A673 (cell line): ENCODE measurements at places on chromosomes 4 and X. TPM values are rescaled to one million over a fixed set of nuclear protein-coding genes. Genes with fewer than 3 reads are reported as not detected.
A peak's percentile ranks its signal among the peaks of the same experiment; 100 is the strongest.

Gene TDO2
- 0.70 and 1.0 TPM in 2 replicates for total RNA-seq

Gene ABCG2
- total RNA-seq: not detected in 2 replicates

DNA sequence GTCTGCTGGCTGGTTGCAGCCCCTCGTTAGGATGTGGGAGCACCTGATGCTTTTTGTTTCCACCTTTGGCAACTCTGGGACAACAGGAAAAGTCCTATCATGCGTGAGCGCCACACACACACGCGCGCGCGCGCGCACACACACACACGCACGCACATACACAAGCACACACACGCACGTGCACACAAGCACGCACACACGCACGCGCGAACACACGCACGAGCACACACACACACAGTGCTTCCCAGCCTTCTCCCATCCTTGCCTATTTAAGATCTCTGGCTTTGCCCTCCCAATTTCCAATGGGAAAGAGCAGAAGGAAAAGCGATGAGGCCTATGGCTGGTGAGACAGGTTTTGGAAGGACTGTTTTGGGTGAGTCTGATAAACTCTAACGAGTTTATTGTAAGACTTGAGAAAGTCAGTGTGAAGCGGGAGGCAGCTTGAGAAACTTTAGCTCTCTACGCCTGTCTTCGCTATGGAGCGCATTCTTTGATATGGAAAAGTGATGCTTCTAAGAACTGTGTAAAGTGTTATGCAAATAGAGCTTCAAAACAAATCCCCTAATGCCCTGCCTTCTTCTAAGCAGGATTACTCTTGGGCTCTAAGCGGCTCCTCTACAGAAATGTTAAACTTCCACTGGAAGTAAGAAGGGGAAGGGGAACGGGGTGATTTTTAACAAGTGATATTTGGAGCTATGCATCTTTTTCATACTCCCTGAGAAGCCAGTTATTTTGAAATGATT lies 11.8 kb downstream of the SUPT20HL1 start:
- no peak for DNase-seq

DNA sequence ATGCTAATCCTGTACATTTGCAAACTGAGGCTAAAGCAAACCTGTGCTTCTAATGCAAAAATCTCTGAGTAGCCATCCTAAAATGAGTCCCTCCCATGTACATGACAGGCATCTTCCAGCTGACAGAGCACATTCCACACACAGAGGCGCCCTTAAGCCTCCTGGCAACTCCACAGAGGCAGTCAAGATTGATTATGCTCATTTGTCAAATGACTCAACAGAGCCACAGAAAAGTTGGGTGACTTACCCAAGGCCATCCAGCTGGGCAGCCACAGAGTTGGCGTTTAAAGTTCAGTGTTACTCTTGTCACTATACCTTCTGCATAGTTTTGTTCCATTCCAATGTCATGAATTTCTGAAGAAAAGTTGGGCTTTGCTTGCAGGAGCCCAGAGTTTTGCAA lies 394.6 kb upstream of the FGF13 start:
- peak; percentile 68 for DNase-seq

DNA sequence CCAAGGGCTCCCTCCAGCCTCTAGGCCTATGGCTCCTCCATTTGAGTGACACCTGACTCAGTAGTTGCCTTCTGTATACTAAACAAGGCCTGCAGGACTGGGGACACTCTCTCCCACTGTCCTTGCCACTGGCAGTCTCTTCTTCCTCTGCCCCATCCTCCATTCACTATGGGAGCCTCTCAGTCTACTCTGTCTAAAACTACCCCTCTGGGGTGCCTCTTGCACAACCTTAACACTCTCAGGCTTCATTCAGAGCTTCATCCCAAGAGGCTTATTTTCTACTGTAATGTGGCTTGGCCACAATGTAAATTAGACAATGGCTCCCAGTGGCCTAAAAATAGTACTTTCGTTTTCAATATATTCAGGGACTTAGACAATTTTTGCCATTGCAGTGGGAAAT lies 133.0 kb downstream of the ZC4H2 start:
- DNase-seq: no peak

DNA sequence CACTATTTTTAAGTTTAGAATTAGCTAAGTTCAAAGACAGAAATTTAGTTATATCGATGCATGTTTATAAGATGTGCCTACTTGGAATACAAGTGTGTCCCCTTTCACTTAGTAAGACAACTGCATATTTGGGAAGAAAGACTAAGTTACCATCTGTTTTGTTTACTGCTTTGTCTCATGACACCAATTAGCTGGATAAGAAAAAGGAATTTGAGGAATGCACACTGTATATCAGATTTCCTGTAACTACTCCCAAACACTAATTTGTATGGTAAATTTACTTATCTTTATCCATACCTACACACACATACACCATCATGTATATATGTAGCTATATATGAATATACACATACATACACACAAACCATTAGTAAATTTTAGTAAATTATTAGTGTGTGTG lies 1442.8 kb upstream of the IGFBP7 start:
- DNase-seq: no peak

DNA sequence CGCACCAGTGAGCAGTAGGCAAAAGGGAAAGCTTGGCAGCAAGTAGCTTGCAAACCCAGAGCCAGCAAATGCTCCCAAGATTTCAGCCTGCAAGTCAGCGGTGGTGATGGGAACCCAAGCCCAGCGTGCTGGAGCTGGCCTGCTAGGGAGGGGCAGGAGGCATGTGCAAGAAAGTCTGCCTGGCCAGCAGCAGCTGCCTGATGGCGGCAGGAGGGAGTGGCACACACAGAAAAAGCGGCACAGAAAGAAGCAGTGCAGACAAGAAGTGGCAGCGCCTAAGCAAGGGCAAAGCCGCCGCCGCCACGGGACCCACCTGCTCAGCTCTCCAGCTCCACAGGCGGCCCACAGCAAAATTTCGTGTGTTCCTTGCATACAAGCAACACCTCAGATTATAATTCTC lies 1206.5 kb upstream of the PABPC4L start:
- no peak for DNase-seq

- DNase-seq: no peak
Observed at GRCh38 chrX:7252013-7252610, 104.2 kb upstream of the PUDP start.

DNA sequence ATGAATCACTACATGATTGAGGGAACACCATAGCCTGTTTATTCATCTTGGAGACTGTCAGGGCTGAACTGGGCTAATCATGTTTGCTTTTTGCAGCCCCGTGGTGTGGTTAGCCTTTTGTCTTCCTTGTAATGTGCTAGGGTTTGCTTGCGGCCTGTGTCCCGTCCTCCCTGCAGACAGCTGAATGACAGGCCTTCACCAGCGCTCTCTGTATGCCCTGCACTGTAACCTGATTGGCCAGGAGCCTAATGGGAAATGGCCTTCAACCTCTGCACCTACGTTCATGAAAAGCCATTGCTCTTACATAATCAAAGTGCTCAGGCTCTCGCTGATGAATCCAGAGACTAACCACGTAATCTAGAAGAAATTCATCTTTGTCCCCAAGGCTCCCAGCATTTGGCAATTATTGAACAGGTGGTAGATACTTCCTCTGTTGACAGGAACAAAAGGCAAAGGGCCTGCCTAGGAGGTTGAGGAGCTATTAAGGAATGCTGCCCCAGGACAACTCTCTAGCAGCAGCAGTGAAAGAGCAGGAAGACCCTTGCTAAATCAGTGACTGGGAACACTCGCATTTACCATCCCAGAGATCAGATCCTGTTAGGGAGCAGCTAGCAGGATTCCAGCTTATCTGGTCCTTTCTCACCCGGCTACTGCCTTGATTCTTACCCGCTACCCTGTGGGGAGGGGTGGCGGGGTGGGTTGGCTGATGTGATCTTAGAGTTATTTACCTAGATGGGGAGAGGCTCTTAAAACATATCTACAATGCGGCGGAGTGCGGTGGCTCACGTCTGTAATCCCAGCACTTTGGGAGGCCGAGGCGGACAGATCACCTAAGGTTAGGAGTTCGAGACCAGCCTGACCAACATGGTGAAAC lies 42.3 kb upstream of the FAT1 start:
- DNase-seq: no peak

GRCh38 chr4:113060853-113061252 lies 11.4 kb downstream of the ANK2 start:
- DNase-seq: no peak

Gene SPANXN3
- total RNA-seq: not detected in 2 replicates

- DNase-seq: no peak
Observed at GRCh38 chr4:122855353-122855890, 28.8 kb downstream of the FGF2 start.

- no peak for DNase-seq
Observed at GRCh38 chr4:116217781-116218180, 867.6 kb downstream of the TRAM1L1 start.

DNA sequence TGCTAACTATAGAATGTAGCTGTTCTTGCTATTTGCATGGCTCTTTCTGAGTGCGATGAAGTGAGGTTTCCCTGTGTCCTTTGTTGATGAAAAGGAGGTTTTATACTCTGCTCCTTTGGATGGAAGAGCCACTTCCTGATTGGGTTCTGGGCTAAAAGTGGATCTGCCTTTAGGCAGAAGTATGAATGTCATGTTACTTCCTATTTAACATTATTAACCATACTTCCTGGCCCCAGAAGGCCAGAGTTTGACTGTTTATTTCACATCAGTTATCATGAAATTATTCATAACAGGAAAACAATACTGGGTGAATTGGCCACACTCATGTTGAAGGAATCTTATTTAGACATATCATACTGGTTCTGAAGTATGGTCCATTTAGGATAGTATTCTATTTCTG lies 386.2 kb downstream of the PCDH7 start:
- no peak for DNase-seq

Gene BCAP31
- 219 and 235 TPM in 2 replicates for total RNA-seq

DNA sequence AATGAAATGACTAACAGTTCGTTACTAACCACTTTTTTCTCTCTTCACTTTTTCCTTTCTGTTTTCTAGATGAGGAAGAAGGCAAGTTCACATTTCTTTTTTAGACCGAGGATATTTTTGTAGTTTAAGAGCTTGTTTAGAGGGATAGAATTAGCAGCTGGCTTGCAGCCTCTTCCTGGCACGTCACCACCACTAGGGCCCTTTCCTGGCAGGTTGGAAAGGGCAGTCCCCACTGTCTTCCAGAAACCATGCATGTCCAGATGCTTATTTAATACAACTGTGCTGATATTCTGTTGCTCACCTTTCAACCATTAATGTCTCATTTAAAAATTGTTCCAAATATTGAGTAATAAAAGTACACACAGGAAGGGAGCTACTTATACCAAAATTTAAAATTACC lies 209.5 kb upstream of the PACRGL start:
- DNase-seq: no peak

GRCh38 chr4:3767570-3768288 lies 1.5 kb downstream of the ADRA2C start:
- no peak for DNase-seq

DNA sequence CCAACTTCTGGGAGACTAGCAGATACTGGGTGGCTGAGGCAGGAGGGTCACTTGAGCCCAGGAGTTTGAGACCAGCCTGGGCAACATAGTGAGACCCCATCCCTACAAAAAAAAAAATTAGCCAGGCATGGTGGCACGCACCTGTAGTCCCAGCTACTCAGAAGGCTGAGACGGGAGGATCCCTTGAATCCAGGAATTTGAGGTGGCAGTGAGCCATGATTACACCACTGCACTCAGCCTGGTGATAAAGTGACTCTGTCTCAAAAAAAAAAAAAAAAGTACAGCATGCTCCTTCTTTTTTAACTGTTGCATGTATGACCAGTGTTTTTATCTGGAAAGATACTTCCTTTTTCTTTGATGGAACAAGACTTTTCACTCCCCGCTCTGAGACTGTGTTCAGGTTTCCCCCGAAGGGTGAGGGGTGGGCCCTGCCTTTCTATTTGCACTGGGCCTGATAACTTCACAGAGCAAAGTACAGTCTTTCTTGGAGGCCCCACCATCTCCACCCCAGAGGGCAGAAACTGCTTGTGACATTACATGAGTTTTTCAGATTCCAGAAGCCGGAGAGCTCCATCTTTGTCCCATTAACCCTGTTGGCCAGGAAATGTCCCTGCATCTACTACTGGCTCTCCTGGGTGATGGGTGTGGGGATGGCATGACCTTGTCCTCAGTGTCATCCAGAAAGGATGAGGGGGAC lies 35.2 kb downstream of the NYX start:
- no peak for DNase-seq

DNA sequence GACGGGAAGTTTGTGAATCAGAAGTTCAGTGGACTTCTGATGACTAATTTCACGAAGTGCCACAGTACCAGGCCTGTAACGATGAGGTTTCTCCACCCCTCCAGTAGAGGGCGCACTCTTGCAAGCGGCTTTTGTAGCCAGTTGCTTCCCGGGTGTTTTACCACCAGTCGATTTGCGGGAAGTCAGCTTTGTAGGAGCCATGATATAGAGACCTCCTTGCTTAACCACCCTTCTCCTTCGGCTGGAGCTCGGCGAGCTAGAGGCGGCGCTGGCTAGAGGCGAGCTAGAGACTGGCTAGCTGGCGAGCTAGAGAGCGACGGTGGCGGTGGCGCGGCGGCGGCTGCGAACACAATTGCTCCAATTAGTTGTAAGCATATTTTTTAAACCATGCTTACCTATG lies 72.0 kb downstream of the IL1RAPL1 start:
- DNase-seq: peak; percentile 0

GRCh38 chr4:8704632-8705031 lies 112.1 kb downstream of the CPZ start:
- DNase-seq: no peak

GRCh38 chrX:18348047-18348446 lies 6.4 kb downstream of the SCML2 start:
- DNase-seq: peak; percentile 18

- DNase-seq: no peak
Observed at GRCh38 chr4:130077275-130077674, 981.3 kb downstream of the C4orf33 start.

- no peak for DNase-seq
Observed at GRCh38 chr4:7145291-7145934, 46.9 kb upstream of the SORCS2 start.

DNA sequence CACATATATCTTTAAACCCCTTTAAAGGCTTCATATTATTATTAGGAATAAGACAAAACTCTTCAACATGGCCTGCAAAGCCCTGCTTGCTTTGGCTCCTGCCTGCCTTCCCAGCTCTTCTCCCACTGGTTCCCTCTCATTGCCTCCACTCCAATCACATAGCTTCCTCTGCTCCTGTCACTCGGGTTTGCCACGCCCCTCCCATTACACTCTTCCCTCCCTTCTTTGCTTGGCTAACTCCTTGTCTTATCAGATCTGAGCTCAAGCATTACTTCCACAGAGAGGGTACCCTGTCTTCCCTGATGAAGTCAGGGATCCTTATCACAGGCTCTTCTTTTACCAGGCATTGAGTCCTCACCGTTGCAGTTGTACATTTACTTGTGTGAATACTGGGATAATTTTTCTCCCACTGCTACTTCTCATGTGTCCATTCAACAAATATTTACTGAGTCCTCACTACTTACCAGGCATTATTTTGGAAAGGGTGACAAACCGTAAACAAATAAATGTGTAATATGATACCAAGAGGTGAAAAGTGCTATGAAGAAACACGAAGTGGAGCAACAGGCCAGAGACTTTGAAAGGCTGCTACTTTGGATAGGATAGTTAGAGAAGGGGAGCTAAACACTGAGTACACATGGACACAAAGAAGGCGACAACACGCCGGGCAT lies 3.2 kb upstream of the VGLL1 start:
- DNase-seq: peak; percentile 44

Gene MYOZ2
- total RNA-seq: not detected in 2 replicates

Gene TLR3
- 1.8 and 2.5 TPM in 2 replicates for total RNA-seq
